Activated CD4-positive, alpha-beta memory T cell treated with anti-CD3 and anti-CD28 coated beads, Interleukin-2, amount 10 ng/mL, durations not matched to agents 7 days and 5 days (primary cell): ENCODE measurements at places on chromosomes 2 and 18.

GRCh38 chr18:65753520-65753919 is 2.7 kb downstream of the CDH7 start:
- no peak for DNase-seq

DNA sequence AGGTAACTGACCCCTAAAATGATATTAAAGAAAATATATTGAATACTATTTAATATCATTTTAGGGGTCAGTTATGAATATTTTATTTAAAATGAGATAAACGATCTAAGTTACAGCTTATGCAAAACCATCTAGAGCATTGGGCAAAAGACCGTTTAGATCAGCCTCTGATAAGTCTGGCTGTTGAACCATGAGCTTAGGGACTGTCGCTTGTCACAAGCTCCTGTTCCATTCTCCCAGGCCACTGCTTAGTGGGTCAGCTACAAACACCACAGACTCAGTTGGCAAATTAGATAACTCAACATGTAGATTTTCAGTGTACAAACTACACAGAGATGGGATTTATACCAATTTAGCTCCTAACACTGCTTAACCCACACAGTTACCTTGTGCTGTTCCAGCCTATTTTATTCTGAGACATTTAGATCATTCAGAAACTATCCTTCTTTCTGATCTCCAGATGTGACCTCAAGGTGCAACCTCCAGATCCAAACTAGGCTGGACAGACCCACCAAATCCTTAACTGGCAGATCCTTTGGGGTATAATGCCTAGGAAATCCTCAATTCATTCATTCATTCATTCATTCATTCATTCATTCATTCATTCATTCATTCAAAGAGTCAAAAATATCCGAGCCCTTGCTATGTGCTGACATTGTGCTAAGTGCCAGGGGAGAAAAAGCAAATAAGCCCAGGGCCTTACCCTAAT is 82.8 kb downstream of the HRH4 start:
- DNase-seq = no peak

GRCh38 chr18:23227726-23228070 is 92.4 kb downstream of the CABLES1 start:
- DNase-seq = no peak

GRCh38 chr2:121362774-121363173 is 77.8 kb upstream of the TFCP2L1 start:
- no peak for DNase-seq

DNA sequence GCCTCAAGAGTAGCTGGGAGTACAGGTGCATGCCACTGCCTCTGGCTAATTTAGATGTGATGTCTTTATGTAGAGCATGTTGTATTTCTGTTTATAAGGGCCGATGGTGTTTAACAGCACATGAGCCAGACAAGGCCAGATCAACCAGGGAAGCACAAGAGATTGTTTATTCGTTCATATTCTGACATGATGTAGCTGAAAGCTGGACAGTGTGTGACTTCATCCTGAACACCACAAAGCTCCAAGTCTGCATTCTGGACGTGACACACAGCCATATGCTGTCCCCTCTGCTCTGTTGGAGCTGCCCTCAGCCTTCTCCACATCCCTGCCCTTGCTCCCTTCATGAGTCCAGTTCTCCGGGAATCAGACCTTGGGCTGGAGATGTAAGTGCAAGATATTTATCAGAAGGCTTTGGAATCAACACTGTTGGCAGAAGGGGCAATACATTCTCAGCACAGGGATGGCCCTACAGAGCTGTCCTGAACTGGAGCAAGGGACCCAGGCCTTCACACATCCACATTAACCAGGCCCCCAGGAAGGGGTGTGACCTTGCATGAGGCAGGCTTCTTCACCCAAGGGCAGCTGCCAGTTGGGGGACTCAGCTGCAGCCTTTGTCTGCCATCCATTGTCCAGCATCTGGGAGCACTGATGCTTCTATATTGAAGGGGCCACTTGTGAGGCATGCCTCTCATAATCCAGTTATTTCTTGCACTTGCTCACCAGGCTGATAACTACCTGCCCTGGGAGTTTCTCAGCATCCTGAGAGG is 38.5 kb downstream of the EDAR start:
- DNase-seq = no peak

DNA sequence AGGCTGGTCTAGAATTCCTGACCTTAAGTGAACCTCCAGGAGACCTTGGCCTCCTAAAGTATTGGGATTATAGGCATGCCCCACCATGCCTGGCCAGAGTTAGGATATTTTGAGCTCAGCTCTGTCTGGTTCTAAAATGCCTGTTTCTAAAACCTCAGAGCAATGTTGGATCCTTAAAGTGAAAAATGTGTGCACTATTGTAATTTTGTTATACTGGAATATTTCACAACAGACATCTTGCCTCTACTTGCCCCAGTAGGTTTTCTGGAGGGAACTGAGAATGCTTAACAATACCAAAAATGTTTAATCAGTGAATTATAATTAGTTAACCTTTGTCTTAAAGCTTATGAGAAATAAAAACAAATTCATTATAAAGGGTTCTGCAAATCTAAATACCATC is 144.6 kb upstream of the CCDC195 start:
- no peak for DNase-seq

DNA sequence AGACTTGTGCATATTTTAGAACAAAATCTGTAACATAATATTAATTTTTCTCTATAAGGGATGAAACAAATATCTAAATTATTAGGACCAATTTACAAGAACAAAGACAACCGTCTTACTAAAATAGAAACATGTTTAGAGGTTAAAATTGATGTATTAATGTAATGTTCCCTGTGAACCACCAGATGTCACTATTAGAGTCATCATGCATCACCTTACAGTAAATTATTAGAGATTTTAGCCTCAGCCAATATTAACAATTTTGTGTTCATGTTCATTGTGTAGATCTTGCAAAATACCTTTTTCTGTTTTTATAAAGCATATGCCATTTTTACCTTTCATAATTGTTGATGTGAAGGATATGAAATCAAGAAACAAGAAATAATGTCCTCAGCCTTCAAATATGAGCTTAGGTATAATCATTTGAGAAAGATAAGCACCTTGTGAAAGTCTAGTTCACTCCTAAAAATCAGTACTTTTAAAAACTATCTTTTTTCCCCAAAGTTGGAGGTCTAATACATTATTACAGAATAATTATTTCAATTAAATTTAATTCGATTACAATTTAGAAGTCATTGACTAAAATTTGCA is 344.3 kb upstream of the KCNH7 start:
- DNase-seq = no peak

- no peak for DNase-seq
Measured at GRCh38 chr2:25401307-25402026, 59.7 kb upstream of the DNMT3A start.

- DNase-seq = no peak
Measured at GRCh38 chr2:161746891-161747535, 122.8 kb downstream of the SLC4A10 start.

GRCh38 chr2:131016826-131017741 is 76.2 kb downstream of the FAM168B start:
- no peak for DNase-seq

DNA sequence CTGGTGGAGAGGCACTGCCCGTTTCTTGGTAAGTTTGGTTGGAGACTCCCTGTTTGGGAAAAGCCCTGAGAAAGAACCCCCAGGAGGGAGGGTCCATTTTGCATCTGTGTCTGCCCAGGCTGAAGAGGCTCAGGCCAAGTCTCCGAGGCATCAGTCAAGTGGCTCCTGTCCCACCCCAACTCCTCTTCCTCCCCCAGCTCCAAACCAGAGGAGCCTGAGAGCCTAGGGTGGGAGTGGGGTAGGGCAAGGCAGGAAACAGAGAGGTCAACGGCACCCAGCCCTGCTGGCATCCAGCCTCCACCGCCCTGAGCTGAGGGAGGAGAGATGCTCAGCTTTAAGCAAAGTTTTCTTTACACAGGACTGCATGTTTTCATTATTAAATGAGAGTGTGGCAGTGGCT is 38.2 kb downstream of the CYP27C1 start:
- no peak for DNase-seq

DNA sequence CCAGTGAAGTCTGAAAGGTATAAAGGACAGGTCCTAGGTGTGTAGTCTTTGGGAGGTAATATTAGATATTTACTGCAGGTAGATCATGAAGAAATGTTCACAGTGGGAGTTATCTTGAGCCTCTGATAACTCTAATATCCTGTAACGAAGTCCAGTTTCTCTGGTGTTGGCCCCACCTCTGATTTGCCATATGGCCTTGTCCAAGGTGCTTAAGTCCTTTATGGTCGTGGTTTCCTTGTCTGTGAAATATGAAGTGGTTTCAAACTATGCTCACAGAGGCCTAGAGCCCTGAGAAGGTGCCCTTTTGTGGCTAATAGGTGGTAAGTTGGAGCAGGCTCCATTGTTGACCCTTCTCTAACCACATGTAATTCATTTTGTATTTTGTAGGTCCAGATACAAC is 190.7 kb downstream of the ICOS start:
- DNase-seq = no peak

- no peak for DNase-seq
Measured at GRCh38 chr2:140597836-140598235, 1533.0 kb downstream of the LRP1B start.

DNA sequence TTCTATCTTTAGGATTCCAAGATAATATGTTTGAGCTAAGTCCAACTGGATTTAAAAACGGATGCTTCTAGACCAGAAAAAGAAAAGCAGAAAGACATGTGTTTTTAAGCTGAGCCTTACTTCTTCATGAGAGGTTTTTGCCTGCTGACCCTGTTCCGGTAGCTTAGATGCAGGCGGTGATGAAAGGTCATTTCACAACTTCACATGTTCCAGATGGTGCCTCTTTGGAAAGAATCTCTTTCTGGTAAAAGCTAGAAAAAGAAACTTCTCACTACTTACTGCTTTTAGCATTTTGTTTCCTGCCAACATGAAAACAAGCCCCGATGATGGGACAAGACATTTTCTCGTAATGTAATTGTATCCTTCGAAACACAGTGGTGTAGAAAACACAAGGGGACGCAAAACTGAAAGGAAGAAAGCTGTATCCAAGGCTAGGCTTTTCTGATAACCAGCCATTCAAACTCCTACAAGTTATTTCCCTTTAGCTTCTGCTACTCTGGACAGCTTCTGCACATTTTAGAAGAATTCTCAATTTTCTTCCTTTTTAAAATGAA is 407.3 kb upstream of the LYPD1 start:
- DNase-seq = no peak

DNA sequence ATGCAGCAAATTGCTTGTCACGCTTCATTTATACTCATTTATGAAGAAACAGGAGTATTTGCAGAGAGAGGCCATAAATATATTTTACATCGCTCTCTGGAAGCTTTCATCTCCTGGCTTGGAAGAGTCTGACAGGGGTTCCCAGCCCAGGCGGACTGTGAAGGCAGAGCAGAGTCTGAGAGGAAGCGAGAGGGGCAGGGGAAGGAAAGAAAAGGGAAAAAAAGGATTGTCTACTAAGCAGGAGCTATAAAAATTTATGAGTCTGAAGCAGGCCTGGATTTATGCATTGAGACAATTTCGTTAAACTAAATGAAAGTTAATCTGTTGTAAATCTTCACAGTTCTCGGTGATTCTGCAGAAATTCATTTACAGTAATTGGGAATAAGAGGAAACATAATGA is 143.9 kb upstream of the GYPC start:
- DNase-seq = no peak

DNA sequence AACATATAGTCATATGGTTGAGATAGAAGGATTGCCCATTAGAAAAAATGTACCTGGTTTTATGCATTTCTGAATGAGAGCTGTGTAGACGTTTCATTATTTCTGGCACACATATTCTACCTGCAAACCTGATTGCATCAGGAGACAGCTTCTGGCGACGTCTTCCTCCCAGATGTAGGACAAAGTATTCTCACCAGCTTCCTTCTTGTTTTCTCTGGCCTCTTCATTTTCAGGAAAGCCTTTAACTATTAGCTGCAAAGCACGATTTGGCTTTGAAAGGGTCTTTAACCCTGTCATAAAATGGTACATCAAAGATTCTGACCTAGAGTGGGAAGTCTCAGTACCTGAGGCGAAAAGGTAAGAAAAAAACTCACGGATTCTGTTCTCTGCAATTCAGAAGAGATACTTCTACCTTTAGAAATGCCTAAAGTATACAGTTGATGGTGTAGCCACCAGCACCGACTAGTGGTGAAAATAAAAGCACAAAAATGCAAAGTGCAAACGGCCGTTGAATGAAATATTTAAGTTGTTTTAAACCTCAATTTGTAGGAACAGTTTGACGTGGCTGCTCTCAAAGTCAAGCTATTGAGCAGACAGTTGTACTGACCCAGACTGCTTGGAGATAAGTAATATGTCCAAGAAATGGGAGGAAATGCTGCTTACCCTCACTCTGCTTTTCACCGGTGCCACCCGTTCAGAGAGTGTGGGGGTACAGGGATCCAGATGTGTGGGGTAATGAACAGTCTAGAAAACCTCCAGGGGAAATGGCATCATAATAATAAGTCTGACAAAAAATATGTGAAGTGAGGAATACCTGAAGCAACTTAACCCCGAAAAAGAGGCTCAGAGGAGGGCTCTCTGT is 20.2 kb downstream of the IL18RAP start:
- peak; percentile 53 for DNase-seq

GRCh38 chr18:62832282-62832681 is 116.9 kb downstream of the PHLPP1 start:
- no peak for DNase-seq

DNA sequence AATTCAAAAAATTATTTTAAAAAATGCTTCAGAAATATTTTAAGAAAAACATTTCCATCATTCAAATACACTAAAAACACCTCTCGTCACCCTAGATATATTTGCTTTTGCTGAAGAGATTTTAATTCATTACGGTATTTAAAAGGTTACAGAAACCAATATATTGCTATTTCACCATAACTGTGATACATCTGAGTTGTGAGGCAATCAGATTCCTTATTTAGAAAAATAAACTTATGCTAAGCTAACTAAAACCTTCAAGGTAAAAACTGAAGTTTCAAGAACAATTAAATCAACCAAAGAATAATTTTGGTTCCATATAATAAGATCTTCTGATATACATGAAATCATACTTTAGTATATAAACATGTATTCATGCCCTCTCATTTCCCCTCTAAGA is 32.8 kb downstream of the PELI1 start:
- DNase-seq = no peak

DNA sequence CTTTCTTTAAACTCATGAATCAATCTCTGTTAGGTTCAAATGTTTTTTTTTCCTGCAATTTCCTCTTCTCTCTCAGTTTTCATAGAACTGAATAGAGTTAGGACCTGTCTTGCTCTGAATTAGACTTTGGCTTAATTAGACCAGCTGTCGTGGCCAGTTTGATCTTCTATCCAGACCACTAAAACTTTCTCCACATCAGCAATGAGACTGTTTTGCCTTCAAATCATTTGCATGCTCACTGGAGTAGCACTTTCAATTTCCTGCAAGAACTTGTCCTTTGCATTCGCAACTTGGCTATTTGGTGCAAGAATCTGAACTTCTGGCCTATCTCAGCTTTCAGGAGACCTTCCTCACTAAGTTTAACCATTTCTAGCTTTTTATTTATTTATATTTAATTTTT is 2002.2 kb upstream of the PIK3C3 start:
- DNase-seq = no peak

GRCh38 chr18:75128911-75129716 is 79.8 kb downstream of the PTGR3 start:
- no peak for DNase-seq
